ENCODE measurements at places on chromosomes 13 and 19. TPM values are rescaled to one million over a fixed set of nuclear protein-coding genes. Genes with fewer than 3 reads are reported as not detected.
A peak's percentile ranks its signal among the peaks of the same experiment; 100 is the strongest.

DNA sequence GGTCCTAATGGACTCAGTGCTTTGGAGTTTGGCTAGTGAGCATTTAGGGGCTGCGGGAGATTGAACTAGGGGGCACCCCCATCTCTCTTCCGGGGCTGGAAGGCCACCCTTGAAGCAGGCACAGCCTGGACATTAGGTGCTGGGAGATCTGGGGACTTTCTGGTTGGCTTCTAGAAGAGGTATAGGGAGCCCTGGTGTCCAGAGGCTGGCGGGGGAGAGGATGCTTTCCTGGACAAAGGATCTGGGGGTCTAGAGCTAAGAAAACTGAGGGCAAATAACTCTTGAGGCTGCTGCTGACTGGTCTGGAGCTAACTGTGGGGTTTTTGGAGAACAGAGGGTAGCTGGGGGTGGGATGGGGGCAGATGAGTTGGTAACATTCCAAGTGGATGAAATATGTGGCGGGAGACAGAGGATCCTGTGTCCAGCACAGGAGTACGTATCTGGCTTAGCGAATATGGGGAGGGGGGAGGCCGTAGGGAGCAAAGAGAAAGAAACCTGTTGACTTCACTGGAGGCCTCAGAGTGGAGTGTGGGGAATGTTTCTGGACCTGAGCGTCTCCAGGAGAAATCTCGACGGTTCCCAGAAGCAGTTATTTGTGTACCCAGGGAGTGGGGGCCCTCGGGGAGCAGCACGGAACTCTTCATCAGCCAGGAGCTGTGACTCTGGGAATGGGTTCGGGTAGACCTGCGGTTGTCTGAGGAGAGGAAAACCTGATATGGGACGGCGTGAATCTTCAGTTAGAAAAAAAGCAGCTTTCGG lies 1.4 kb downstream of the HNRNPUL1 start:
- DNase-seq = peak; percentile 28

GRCh38 chr13:39531646-39532045 lies 71.3 kb downstream of the LHFPL6 start:
- DNase-seq = peak; percentile 24

- no peak for DNase-seq
Measured at GRCh38 chr19:17681505-17682125, 6.5 kb downstream of the UNC13A start.

- peak; percentile 11 for DNase-seq
Measured at GRCh38 chr13:85565652-85566051, 233.6 kb downstream of the SLITRK6 start.

DNA sequence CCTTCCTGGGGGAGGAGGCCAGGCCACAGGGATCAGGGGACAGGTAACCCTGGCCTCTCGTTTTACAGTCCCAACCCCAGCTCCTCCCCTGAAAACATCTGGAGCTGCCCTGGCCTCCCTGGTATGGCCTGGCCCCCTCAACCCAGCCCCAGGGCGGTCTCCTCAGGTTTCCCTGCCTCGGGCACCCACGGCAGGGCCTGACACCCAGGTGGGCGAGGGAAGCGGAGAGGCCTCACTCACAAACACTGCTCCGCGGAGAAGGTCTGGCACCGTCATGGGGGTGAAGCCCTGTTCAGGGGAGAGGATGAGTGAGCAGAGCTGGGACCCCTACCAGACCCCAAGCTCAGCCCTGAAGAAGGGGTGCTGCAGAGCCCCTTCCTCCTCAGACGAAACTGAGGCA lies 6.5 kb upstream of the CCER2 start:
- no peak for DNase-seq

- no peak for DNase-seq
Measured at GRCh38 chr19:14177496-14178074, 28.4 kb downstream of the ADGRL1 start.

EMC10 gene
- total RNA-seq = 68.1 TPM

SNRPD2 gene
- 294 TPM for total RNA-seq

All from M059J (cell line).